ENCODE measurements at places on chromosomes 6 and 20. TPM values are rescaled to one million over a fixed set of nuclear protein-coding genes. Genes with fewer than 3 reads are reported as not detected.

The HEY2 gene
- 2.4 TPM for total RNA-seq

DNA sequence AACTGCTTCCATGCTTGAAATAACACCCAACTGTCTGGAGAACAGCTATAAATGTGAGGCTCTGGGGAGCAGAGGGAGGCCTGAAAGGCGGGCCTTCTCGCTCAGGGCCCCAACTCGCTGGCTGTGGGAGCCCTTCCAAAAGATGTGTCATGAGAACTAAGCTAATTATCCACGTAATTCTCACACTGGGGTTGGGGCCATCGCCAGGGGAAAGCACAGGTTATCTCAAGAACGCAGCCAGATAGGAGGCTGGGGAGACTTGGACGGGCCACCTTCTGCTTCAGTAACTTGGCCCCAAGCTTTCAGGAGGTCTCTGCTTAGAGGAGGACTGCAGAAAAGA lies 1.6 kb downstream of the PXDC1 start:
- peak; percentile 72 for DNase-seq

DNA sequence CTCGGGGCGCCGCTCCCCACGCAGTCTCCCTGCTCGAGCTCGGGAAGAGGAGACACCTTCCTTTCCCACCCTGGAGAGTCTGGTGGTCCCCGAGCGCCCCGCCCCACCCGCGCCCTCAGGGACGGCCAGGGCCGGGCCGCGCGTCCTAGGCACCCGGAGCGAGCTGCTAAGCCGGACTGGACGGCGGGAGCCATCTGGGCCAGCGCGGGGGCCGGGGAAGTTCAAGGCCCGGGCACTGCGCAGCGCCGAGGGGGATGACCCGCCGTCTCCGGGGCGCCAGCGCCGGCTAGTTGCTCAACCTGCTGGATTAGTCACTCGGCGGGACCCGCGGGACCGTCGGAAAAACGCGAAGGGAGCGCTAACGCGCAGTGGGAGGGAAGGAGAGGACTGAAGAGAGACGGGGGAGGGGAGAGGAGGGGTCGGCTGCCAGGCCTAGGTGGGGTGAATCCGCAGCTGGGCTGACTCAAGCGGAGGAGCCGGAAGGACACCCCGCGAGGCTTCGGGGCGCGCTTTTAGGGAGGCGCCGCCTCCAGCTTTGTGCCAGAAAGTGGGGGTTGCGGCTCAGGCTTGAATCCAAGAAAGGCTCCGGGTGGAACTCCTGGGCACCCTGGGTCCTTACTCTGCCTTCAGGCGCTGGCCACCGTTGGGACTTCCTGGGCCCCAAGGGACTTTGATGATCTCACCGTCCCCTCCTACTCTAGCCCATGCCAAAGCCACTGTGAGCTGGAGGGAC lies 75.7 kb upstream of the FOXP4 start:
- peak; percentile 31 for DNase-seq

- no peak for DNase-seq
Measured at GRCh38 chr20:6739406-6739805, 28.1 kb upstream of the BMP2 start.

GRCh38 chr6:127517693-127518092 lies 1.4 kb downstream of the MTCL3 start:
- DNase-seq = no peak
